ENCODE measurements at places on chromosomes 1 and 21.
A peak's percentile ranks its signal among the peaks of the same experiment; 100 is the strongest.

GRCh38 chr1:162554258-162554657 lies 7.3 kb upstream of the UAP1 start:
- H3K36me3 ChIP-seq, result no peaks in the 10 kb centered on the region
- H3K27ac ChIP-seq, result peak overlapping the region; percentile 7
- H3K27me3 ChIP-seq, result no peaks in the 10 kb centered on the region
- H3K4me3 ChIP-seq, result no peak overlapping the region
- peak; percentile 40 for DNase-seq
- no peaks in the 10 kb centered on the region for H3K4me1 ChIP-seq

DNA sequence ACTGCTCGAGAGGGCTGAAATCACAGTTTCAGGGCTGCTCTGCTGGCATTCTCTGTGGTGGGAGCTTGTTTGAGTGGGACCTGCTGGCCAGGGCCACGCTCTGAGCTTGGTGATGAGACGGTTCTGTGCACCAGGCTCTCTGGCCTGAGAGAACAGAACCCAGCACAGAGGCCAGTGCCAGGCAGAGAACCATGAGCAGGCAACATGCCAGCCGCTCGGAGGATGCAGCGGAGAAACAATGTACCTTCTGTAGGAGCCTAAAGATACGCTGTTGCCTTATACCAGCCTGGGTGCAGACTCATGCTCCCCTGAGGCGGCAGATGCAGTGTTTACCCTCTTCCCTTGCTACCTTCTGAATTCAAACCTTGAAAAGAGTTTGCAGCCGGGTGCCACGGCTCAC lies 10.0 kb downstream of the C2CD2 start:
- no peak overlapping the region for H3K4me3 ChIP-seq
- peaks cover 9% of the 10 kb centered on the region for H3K4me1 ChIP-seq
- H3K36me3 ChIP-seq, result peaks cover 9% of the 10 kb centered on the region
- H3K27ac ChIP-seq, result no peak overlapping the region
- H3K27me3 ChIP-seq, result no peaks in the 10 kb centered on the region

- peak; percentile 93 for DNase-seq
- H3K4me3 ChIP-seq, result peak overlapping the region; percentile 52
- no peaks in the 10 kb centered on the region for H3K4me1 ChIP-seq
These were observed 494.7 kb upstream of the ADGRL2 start for GRCh38 chr1:81305997-81306452.

DNA sequence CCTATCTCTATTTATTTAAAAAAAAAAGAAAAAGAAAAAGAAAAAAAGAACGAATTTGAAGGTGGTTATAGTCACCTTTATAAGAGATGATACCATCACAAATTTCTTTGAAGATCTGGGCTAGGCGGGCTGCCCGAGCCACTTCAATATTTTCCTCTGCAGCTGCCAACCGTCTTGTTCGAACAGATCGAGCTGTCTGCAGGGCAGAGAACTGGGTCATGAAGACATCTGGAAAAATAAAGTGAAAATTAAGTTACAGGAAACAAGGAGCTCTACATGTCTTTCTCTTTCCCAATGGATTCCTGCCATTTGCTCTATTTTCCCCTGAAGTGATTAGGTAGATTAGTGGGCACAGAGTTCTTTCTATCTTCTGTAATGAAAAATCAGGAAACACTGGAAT lies 31.9 kb downstream of the RUSC1 start:
- H3K4me1 ChIP-seq, result no peaks in the 10 kb centered on the region
- peaks cover 50% of the 10 kb centered on the region for H3K36me3 ChIP-seq
- DNase-seq, result peak; percentile 72
- H3K27ac ChIP-seq, result no peak overlapping the region
- H3K27me3 ChIP-seq, result no peaks in the 10 kb centered on the region

- peaks cover 15% of the 10 kb centered on the region for H3K4me1 ChIP-seq
- H3K36me3 ChIP-seq, result no peaks in the 10 kb centered on the region
- no peak for DNase-seq
- peaks cover 22% of the 10 kb centered on the region for H3K27me3 ChIP-seq
These were observed 182.3 kb downstream of the CAMTA1 start for GRCh38 chr1:6967431-6968111.

- H3K36me3 ChIP-seq, result no peaks in the 10 kb centered on the region
- H3K4me1 ChIP-seq, result no peaks in the 10 kb centered on the region
- no peak for DNase-seq
- H3K27me3 ChIP-seq, result no peaks in the 10 kb centered on the region
These were observed 59.0 kb upstream of the FGGY start for GRCh38 chr1:59237900-59238299.

DNA sequence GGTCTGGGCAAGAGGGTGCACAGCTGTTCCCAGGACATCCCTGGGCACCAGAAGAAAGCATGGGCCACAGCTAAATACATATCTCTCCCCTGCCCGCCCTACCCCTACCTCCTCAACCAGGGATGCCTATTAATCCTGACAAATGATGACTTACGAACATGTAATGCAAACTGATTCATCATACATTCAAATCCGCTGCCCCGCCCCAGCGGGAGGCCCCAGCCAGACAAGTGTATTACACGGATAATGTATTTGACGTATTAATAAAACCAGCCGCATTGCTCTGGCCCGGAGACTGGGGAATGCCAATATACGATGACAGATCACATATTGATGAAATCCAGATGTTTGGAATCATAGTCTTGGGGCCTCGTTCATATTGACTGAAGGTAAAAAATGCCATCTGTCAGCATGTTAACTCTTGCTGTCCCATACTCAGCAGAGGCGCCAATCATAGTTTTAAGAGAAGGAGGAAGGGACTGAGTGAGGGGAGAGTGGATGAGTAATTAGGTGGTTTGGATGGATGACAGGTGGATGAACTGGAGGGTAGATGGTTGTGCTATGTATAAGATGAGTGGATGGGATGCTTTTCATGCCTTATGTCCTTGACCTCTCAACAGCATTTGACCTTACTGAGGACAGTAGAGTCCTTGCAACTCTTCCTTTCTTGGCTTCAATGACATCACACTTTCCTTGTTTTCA lies 68.2 kb downstream of the TMEM53 start:
- H3K4me3 ChIP-seq, result no peak overlapping the region
- H3K27me3 ChIP-seq, result peaks cover 23% of the 10 kb centered on the region
- no peak overlapping the region for H3K27ac ChIP-seq
- H3K4me1 ChIP-seq, result peaks cover 25% of the 10 kb centered on the region
- no peak for DNase-seq

GRCh38 chr1:43509740-43510375 lies 20.8 kb upstream of the PTPRF start:
- no peak overlapping the region for H3K27ac ChIP-seq
- H3K4me1 ChIP-seq, result no peaks in the 10 kb centered on the region
- H3K27me3 ChIP-seq, result peaks cover 4% of the 10 kb centered on the region
- no peak for DNase-seq
- H3K4me3 ChIP-seq, result no peak overlapping the region
- no peaks in the 10 kb centered on the region for H3K36me3 ChIP-seq

- no peak overlapping the region for H3K27ac ChIP-seq
- no peak for DNase-seq
- no peaks in the 10 kb centered on the region for H3K27me3 ChIP-seq
These were observed 17.5 kb downstream of the FUBP1 start for GRCh38 chr1:77961392-77961791.

GRCh38 chr1:74971982-74972381 lies 162.2 kb upstream of the LHX8 start:
- no peak overlapping the region for H3K4me3 ChIP-seq
- no peak overlapping the region for H3K27ac ChIP-seq
- no peaks in the 10 kb centered on the region for H3K4me1 ChIP-seq
- no peaks in the 10 kb centered on the region for H3K27me3 ChIP-seq
- no peak for DNase-seq

- peak; percentile 74 for DNase-seq
- no peaks in the 10 kb centered on the region for H3K4me1 ChIP-seq
- no peaks in the 10 kb centered on the region for H3K27me3 ChIP-seq
These were observed 294.0 kb upstream of the PTBP2 start for GRCh38 chr1:96427616-96428015.

DNA sequence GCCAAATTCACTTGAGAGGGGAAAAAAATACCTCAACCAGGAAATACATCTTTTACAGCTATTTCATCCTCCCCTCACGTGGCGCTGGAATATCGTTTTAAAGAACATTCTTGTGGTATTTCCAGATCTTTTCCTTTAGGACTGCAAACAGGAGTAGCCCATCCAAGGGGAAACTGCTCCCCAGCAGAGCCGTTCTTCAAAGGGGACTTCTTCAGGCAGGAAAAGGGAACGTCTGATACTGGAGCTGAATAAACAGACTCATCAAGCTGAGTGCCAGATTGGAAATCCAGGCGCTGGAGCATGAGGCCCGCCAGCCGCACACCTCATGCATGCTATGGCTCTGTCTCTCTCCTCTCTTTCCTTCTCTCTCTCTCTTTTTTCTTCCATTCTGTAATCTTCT lies 34.0 kb upstream of the PROX1 start:
- no peak overlapping the region for H3K27ac ChIP-seq
- H3K4me3 ChIP-seq, result no peak overlapping the region
- H3K4me1 ChIP-seq, result no peaks in the 10 kb centered on the region
- H3K27me3 ChIP-seq, result no peaks in the 10 kb centered on the region
- peak; percentile 64 for DNase-seq
- no peaks in the 10 kb centered on the region for H3K36me3 ChIP-seq

DNA sequence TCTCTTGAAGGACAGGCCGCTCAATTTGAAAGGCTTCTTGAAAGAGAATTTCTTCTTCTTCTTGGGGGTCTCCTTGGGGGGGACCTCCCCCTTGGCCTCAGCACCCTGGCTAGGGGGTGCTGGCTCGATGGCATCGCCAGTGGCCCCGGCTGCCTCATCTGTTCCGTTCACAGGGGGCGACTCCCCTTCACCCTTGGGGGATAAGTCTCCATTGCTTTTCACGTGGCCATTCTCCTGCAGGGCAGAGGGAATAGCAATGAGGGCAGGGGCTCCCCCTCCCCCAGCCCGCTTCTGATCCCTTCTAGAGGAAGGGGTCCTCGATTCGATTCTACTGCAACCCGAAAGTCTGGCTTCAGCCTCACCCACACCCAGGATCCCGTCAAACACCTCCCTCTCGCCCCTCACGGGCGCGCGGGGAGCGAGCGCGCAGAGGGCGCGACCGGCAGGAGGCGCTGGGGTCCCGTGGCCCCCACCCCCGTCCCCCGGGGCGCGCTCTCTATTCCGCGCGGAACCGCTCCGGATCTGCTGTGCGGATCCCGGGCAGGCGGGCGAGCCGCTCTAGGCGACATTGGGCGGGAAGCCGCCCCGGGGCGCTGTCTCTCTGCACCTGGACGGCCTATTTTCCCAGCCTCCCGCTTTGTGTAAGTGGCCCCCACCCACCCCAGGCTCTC lies 1.0 kb downstream of the MARCKSL1 start:
- H3K4me1 ChIP-seq, result peaks cover 55% of the 10 kb centered on the region
- peak; percentile 63 for DNase-seq
- no peaks in the 10 kb centered on the region for H3K27me3 ChIP-seq
- H3K36me3 ChIP-seq, result peaks cover 39% of the 10 kb centered on the region
- H3K27ac ChIP-seq, result peak overlapping the region; percentile 42

DNA sequence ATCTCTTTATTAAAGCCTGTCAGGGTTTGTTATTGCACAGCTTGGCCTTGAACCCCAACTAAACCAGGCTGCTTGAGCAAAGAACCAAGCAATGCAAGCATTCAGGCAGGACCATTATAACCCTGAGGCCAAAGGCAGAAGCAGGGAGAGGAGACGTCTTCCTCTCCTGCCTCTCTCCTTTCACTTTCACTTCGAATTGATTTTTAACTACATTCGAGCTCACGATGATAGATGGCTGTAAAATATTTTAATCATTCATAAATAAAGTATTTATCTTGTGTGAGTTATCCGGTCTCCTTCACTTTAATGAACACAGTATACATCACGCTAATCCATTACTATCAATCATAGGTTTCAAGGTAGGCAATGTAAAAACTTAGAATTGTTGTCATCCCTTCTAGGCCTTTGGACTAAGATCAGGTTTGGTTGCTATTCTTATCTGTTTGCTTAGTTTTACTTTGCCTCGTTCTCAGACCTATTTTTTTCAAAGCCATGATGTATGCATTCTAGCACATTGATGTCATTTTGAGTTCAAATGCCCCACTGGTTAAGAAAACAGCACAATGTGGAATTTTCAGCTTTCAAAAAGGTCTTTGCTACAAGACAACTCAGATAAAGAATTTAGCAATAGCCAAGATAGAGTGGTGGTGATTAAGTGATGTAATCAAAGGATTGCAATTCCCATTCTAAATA lies 480.2 kb upstream of the RUNX1 start:
- H3K27ac ChIP-seq, result peak overlapping the region; percentile 60
- peak; percentile 35 for DNase-seq
- H3K4me3 ChIP-seq, result peak overlapping the region; percentile 6
- no peaks in the 10 kb centered on the region for H3K36me3 ChIP-seq
- H3K4me1 ChIP-seq, result no peaks in the 10 kb centered on the region
- no peaks in the 10 kb centered on the region for H3K27me3 ChIP-seq

- no peak overlapping the region for H3K27ac ChIP-seq
- no peak overlapping the region for H3K4me3 ChIP-seq
- DNase-seq, result no peak
- H3K36me3 ChIP-seq, result peaks cover 8% of the 10 kb centered on the region
- no peaks in the 10 kb centered on the region for H3K27me3 ChIP-seq
- no peaks in the 10 kb centered on the region for H3K4me1 ChIP-seq
These were observed 222.5 kb downstream of the SLC45A1 start for GRCh38 chr1:8540261-8540941.

- peak; percentile 29 for DNase-seq
- no peak overlapping the region for H3K27ac ChIP-seq
- H3K4me1 ChIP-seq, result peaks cover 23% of the 10 kb centered on the region
- H3K4me3 ChIP-seq, result no peak overlapping the region
- H3K27me3 ChIP-seq, result peaks cover 22% of the 10 kb centered on the region
- H3K36me3 ChIP-seq, result no peaks in the 10 kb centered on the region
These were observed 5.6 kb upstream of the KCNA10 start for GRCh38 chr1:110524311-110525248.

DNA sequence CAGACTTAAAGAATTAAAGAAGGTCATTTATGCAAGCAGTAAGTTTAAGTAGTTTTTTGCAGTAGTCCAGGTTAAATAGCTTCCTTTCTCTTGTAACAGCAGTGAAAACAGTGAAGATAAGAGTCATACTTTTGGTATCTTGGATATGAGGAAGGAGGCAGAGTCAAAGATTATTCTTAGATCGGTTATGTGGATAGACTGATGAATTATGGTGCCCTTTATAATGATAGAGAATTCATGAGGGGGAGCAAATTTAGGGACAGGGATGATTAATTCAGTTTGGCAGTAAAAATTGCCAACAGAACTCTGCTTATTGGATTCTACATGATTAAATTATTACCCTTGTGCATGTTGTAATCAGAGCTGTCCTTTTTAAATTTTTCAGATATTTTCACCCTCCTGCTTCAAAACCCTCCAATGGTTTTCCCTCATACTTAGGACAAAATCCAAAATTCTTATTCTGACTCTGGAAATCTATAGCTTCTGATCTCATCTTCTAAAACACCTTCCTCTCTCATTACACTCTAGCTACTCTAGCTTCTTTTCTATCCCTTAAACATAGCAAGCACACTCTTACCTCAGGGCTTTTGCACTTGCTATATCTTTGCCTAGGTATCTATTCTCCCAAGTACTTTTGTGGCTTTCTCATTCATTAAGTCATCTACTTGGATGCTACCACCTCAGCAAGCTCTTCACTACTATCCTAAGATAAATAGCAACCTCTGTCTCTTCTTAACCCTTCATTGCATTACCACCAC lies 79.8 kb downstream of the PKN2 start:
- DNase-seq, result no peak
- no peak overlapping the region for H3K27ac ChIP-seq
- no peaks in the 10 kb centered on the region for H3K27me3 ChIP-seq
- H3K4me3 ChIP-seq, result no peak overlapping the region
- peaks cover 5% of the 10 kb centered on the region for H3K36me3 ChIP-seq
- H3K4me1 ChIP-seq, result no peaks in the 10 kb centered on the region

- peaks cover 11% of the 10 kb centered on the region for H3K27me3 ChIP-seq
- H3K36me3 ChIP-seq, result no peaks in the 10 kb centered on the region
- H3K27ac ChIP-seq, result no peak overlapping the region
- H3K4me1 ChIP-seq, result peaks cover 3% of the 10 kb centered on the region
These were observed 4.7 kb downstream of the OR2B11 start for GRCh38 chr1:247453245-247453644.
